ENCODE measurements at places on chromosomes 11 and 22.
A peak's percentile ranks its signal among the peaks of the same experiment; 100 is the strongest.

- DNase-seq = peak; percentile 62
Measured at GRCh38 chr22:37741312-37741795, 44.5 kb downstream of the TRIOBP start.

DNA sequence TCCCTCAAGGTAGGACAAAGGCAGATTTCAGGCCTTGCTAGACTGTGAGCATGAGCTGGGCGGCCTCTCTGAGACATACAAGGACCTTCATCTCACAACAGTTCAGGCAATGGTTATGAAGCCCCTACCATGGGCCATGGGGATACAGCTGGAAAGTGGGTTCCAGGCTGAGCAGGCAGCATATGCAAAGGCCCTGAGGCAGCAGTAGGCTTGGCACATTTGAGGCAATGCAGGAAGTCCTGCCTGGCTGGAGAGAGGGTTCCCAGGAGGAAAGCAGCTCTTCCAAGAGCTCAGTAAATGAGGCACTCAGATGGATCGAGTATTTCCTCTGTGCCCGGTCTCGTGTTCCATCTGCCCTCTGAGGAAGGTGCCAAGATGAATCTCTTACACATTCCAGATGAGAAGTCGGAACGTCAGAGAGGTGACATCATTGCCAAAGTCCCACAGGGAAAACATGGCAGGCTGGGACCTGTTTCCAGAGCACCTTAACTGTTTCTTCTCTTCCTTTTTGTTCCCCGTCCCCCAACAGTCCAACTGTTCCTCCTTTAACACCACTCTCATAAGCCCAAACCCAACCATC, 388.6 kb downstream of the MN1 start:
- no peak for DNase-seq

- DNase-seq = no peak
Measured at GRCh38 chr11:11022125-11022730, 164.4 kb upstream of the ZBED5 start.

DNA sequence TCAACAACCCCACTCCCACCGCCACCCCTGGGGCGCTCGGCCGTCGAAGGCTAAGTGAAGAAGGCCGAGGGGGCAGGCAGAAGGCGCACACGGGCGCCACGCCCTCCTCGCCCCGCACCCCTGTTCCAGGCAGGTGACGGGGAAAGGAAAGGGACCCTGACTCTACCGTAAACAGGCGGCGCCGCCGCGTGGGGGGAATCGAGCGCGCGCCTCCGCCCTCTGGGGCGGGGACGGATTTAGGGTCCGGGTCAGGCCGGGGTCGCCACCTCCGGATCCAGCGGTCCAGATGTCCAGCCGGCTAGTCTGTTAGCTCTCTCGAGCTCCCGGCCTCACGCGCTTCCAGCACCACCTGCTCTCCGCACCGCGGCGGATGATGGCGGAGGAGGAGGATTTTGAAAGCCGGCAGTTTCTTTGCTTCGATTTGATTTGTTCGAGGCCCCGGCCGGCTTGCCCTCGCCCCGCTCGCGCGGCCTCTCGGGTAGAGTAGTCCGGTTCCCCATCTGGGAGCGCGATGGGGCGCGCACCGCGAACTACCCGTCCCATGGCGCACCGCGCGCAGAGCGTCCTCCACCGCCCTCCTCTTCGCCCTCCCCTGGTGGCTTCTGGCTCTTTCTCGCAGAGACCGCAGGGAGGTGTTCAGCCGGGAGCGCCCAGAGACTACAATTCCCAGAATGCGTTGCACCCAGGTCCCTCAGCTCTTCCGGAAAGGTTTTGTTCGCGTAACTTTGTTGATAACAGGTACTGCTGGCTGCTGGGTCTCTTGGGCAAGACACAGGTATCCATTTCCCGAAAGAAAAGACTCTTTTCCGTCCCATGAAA, at the start of gene RANGAP1:
Gene RANGAP1 (minus strand): TSS at position 368 of the 819 bp plus-strand sequence. CDS start 5,143 bp downstream, outside the sequence.
- peak; percentile 93 for DNase-seq

- no peak for DNase-seq
Measured at GRCh38 chr11:73270855-73271477, 1.2 kb upstream of the P2RY6 start.

GRCh38 chr11:8338138-8338537, 74.5 kb upstream of the LMO1 start:
- DNase-seq = no peak

DNA sequence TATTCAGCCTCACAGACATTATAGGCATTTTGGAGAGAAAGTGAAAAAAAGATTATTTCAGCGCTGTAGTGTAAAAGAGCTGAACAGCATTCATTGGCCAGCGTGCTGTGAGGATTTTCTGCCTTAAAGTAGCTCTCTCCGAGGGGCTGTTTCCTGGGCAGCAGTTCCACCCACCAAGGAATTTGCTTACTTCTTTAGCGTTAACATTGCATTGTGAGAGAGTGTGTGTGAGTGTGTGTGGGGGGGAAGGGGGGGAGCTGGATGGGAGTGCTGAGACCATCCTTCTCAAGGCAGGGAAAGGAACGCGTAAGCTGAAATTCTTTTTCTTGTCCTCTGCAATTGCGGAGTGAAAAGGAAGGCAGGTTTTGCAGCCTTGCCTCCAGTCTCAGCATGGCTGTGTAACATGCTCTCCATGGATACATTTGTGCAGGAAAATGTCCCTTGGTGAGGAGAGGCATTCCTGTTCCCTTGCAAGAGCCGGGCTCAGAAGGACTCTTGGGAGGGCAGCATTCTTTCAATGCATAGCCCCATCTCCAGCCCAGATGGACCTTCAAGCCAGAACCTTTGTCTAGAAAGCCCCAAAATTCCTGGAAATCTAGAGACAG, 159.9 kb upstream of the NAV2 start:
- no peak for DNase-seq

GRCh38 chr11:65945941-65946558, 770 bp downstream of the TSGA10IP start:
- no peak for DNase-seq

- DNase-seq = no peak
Measured at GRCh38 chr22:42261296-42261695, 9.2 kb downstream of the TCF20 start.

GRCh38 chr11:103942646-103943045, 93.8 kb upstream of the DDI1 start:
- no peak for DNase-seq

DNA sequence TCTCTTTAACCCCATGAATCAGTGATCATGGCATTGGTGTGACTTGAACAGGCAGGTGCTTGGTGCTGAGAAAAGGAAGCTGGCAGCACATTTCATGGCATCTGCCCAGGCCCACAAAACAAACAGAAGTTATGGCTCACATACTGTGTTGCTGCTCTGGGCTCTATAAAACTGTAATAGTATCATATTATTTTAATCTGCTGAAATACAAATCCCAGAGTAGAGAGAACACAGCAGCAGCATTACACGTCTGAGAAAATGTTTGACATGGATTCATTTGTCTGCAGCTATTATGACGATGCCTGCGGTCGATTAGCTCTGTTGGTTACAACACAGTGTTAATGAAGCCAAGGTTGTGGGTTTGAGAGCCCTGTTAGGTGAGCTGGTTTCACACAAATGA, 80.8 kb downstream of the ALX4 start:
- DNase-seq = no peak

DNA sequence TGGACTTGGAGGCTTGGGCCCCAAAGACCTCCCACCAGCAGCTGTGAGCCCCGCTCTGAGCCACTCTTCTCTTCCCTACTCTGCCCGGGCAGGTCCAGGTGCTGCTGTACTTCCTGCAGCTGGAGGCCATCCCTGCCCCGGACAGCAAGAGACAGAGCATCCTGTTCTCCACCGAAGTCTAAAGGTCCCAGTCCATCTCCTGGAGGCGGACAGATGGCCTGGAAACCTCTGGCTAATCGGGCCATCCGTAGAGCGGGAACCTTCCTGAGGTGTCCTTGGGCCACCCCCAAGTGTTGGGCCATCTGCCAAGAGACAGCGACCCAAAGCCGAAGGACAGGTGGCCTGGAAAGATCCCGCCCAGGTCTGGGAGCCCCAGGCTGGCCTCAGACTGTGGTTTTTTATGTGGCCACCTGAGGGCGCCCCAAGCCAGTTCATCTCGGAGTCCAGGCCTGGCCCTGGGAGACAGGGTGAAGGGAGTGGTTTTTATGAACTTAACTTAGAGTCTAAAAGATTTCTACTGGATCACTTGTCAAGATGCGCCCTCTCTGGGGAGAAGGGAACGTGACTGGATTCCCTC, 135.1 kb downstream of the BCR start:
- DNase-seq = no peak

GRCh38 chr11:11611381-11611780, 10.4 kb downstream of the GALNT18 start:
- DNase-seq = no peak

- DNase-seq = no peak
Measured at GRCh38 chr11:13666708-13667107, 1.8 kb upstream of the FAR1 start.

GRCh38 chr22:20590477-20591294, 83.3 kb downstream of the MED15 start:
- no peak for DNase-seq

GRCh38 chr11:126157326-126158030, 54.0 kb downstream of the RPUSD4 start:
- DNase-seq = no peak

GRCh38 chr11:104146421-104146820, 17.5 kb downstream of the PDGFD start:
- no peak for DNase-seq

GRCh38 chr11:63931045-63931444, 7.8 kb upstream of the NAA40 start:
- no peak for DNase-seq

DNA sequence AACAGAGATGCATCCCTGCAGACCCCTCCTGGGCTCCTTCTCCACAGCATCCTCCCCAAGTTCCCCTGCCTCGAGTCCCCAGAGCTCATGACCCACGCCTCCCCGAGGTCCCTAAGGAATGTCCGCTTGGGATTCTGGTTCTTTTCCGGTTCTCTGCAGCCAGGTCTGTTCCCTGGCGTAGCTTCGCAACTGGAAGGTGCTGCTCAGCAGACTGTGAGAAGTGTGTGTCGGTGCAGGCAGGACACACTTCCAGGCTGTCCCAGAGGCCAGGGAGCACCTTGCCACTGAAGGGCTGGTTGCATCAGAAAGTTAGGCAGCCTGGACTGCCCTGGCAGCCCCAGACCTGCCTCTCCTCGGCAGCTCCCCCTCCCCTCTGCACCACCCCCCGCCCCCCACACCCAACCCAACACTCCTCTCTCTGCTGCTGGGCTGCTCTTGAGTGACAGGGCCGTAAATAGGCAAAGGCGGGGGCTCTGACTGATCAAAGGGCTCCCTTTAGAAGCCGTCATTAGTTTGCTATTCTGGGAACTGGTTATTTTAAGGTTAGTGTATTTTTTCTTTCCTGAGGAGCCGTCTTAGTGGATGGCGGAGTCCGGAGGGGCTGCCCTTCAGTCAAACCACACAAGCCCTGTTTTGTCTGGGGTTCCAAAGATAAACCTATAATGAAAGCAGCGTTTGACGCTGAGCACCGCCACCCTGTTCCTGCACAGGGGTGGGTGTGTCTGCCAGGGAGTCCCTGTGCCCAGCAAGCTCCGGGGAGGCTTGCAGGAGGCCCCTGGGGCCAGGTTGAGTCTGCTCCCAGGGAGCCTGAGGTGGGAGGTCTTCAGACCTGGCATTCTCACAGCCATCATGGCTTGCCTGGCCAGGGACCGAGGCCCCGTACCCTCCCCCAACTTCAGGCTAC, 88.6 kb upstream of the KCNQ1OT1 start:
- DNase-seq = no peak

DNA sequence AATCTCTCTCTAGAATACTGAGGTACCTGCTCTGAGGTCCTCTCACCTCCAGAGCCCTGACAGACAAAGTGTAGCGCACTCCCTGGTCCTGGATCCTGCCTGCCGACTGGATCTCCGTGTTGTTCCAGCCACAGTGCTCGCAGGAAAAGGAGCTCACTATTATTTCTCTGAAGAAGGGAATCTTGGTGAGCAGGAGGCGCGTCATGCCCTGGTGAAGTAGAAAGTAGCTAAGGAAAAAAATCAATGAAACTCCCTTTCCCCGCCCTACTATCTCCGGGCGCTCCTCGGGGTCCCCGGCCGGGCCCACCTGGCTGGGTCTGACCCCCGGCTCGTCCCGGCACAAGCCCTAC, 412 bp downstream of the ZPR1 start:
- no peak for DNase-seq

- no peak for DNase-seq
Measured at GRCh38 chr11:59558270-59558643, 46.9 kb downstream of the OR4D9 start.

GRCh38 chr11:113546757-113547507, 71.7 kb upstream of the DRD2 start:
- DNase-seq = no peak

DNA sequence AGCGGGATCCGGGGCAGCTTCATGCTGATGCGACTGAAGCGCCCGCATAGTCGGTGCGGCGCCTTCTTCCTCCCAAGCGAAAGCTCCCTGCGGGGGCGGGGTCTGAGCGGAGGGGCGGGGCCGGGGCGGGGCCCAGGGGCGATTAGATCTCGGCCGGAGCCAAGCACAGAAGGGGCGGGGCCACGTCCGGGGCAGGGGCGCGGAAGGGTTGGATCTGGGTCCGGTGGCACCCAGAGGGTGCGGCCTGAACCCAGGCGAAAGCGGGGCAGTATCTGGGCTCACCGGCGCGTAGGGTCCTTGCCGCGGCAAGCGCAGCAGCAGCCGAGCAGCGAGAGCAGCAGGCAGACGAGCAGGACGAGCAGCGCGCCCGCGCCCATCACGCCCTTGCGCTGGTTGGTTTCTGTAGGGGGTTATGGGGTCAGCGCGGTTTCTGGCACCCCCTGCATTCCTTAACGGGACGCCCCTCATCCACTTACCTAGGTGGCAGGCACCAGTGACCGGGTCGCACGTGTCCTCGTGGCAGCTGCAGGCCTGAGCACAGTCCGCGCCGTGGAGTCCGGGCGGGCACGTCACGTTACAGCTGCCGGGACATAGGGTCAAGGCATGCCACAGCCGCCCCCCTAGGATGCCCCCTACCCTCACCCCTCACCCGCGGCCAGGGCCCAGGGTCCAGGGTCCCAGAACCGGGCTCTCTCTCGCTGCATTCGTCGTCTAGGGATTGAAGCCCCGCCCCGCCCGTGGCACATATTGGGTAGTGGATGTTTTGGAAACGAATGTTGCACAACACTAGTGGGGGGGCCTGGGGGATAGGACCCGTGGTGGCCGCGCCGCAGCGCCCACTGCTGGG, 8.1 kb downstream of the SCARF2 start:
- no peak for DNase-seq

DNA sequence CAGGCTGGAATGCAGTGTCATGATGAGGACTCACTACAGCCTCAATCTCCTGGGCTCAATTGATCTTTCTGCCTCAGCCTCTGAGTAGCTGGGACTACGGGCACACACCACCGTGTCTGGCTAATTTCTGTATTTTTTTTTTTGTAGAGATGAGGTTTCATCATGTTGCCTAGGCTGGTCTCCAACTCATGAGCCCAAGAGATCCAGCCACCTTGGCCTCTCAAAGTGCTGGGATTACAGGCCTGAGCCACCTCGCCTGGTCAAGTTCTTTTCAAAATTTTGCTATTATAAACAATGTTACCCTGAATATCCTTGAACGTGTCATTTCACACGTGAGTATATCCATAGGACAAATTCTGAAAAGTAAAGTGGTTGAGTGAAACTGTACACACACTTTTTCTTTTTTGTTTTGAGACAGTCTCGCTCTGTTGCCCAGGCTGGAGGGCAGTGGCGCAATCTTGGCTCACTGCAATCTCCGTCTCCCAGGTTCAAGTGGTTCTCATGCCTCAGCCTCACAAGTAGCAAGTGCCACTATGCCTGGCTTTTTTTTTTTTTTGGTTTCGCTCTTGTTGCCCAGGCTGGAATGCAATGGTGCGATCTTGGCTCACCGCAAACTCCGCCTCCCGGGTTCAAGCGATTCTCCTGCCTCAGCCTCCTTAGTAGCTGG, 21.6 kb upstream of the EP300 start:
- no peak for DNase-seq
